Suprapubic skin (tissue), 4 donors: ENCODE measurements at places on chromosomes 4 and X.
A peak's percentile ranks its signal among the peaks of the same experiment; 100 is the strongest.

- no peak for DNase-seq
Observed at GRCh38 chrX:74902806-74903205, 22.4 kb downstream of the NEXMIF start.

DNA sequence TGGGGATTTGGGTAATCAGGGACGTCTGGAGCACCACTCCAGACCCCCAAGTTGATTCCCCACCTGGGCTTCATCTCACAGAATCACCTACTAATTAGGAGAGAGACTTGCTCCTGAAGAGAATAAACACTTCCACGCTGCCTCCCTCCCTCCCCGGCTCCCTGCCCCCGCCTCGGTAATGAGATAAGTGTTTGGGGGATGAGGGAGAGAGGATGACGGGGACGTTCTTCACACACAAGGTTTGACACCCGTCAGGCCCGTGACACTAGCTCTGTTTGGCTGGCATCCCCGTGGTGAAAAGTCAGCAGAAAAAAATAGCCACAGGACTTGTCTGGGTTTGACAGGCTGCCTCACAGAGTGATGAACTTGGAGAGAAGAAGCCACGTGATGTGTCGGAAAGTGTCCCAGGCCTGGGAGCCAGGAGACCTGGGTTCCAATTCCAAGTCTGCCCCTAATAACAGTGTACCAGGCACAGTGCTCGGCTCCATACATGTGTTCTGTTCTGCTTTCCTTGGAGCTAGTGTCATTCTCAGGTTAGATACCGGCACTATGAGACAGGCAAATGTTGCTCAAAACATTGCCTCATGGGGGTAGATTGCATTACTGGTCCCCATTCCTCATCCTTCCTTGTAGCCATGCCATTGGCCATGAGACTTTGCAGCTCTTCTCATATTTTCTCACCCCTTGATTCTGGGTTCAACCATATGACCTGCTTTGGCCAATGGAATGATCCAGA lies 578.0 kb downstream of the BCOR start:
- DNase-seq: no peak

DNA sequence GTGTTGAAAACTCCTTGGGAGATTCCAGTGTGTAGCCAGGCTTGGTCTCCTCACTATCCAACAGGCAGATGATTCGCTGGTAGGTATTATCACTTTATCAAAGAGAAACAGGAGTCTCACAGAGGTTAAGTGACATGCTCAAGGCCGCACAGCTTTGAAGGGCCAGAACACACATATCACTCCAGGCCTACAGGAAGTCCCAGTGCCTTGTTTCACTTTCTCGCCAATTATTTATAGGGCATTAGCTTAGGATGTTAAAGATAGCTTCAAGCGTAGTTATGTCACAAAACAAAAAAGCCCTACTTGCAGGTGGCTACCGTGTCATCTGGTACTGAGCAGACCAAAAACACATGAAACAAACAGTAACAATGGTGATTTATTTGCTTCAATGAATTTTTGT lies 13.2 kb downstream of the ATP8A1 start:
- no peak for DNase-seq

DNA sequence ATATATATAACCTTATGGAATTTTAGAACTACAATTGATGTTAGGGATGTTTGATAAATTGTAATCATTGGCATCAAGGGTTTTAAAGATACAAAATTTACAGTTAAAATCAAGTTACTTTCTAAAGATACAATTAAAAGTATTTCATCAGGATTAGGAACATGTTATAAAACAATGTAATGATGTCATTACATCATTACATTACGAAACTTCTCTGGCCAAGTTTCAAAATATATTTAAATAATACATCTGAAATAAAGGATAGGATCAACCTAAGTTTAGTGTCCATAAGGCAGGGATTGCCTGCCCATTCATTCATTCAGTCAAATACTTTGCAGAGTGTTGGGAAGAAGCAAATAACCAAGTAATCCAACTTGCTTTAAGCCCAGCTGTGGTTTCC lies 75.1 kb downstream of the TENM3 start:
- no peak for DNase-seq

GRCh38 chrX:11765449-11765848 lies 7.4 kb downstream of the MSL3 start:
- no peak for DNase-seq

DNA sequence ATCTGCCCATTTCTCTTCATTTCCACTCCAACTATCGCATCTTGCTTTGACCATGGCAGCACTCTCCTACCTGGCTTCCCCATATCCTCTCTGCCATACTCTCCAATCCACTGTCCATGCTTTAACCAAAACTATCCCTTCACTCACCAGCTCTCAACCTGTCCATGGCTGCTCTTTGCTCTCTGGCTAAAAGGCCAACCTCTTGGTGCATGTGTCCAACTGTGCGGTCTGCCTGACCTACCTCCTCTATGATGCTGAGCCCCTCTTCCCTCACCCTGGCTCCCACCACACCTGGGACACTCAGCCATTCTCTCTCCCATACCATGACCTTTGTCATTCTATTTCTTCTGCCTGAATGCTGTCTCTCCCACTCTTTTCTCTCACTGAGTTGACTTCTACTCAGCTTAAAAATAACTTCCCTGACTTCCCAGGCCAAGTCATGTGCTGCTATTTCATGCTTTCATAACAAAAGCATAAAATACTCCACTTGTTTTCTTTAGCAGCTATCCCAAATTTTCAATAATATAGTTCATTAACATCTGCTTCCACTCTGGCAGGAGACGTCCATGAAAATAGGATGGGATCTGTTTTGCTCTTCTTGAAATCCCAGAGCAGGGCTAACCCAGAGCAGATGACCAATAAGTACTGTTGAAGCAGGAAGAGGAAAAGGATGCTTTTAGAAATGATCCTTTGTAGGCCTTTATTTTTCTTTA lies 29.8 kb upstream of the KLF3 start:
- DNase-seq: no peak

DNA sequence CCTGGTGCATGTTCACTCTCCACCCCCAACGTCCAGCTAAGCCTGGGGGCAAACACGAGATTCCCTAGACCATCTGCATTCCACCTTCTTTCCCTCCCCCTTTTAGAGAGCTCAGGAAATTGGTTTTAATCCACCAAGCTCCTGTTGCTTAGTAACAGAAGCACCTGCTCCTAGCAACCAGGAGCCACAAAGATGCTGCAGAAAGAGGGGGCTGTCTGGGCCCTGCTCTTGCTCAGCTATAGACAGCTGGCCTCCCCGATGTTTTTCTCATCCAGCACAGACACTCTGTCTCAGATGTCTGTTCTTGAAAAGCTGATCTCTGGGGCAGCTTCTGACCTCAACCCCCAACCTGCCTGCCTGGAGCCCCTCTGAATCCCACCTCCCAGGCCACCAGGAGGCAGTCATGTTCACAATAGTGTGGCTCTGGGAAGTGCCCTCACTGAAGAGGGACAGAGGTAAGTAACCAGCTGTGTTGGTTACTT lies 71.5 kb downstream of the SLC16A2 start:
- DNase-seq: no peak

DNA sequence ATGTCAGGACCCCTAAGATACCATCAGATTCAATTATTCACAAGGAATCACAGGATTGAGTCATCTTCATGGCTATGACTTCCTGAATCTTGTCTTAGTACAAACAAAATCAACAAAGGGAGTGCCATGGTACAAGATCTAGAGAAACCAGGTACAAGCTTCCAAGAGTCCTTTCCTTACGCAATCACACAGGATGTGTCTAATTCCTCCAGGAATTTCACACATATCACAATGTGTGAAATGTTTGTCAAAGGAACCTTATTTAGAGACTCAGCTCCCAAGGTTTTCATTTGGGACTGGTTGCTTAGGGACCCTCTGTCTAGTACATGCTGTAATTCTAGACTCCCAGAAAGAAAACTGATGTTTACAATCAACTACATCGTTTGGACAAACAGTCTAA lies 83.0 kb downstream of the MAB21L2 start:
- no peak for DNase-seq

- DNase-seq: no peak
Observed at GRCh38 chr4:164239433-164239832, 514.5 kb upstream of the SMIM31 start.

- DNase-seq: no peak
Observed at GRCh38 chr4:153791746-153792617, 3.1 kb upstream of the SFRP2 start.

GRCh38 chr4:169245061-169245460 lies 25.7 kb downstream of the SH3RF1 start:
- DNase-seq: no peak

DNA sequence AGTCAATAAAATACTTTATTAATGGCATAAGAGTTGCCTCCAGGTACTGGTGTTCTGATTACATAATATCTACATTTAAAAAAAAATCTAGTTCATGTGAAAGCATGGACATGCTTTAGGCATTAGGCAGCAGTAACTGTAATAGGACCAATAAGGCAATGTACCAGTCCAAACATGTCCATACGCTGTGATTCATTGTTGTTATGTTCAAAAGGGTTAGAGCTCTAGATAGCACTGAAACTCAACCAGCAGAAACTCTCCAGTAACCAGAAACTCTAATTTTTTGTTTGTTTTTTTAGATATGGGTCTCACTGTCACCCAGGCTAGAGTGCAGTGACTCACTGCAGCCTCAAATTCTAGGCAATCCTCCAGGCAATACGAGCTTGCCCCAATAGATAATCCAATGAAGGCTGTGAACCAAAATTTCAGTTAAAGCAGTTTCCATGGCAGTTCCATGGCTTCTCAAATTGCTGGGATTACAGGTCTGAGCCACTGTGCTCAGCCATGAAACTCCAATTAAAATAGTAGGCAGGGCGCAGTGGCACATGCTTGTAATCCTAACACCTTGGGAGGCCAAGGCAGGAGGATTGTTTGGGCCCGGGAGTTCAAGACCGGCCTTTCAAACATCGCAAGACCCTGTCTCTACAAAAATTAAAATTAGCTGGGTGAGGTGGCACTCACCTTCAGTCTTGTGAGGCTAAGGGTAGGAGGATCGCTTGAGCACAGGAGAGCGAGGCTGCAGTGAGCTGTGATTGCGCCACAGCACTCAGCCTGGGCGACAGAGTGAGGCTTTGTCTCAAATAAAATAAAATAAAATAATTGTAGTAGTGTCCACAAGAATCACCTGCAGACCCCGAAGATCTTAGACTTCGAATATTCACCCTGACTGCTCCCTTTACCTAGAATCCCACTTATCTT lies 36.3 kb downstream of the MGARP start:
- no peak for DNase-seq

GRCh38 chr4:2078584-2078983 lies 19.5 kb downstream of the NAT8L start:
- DNase-seq: peak; percentile 16

DNA sequence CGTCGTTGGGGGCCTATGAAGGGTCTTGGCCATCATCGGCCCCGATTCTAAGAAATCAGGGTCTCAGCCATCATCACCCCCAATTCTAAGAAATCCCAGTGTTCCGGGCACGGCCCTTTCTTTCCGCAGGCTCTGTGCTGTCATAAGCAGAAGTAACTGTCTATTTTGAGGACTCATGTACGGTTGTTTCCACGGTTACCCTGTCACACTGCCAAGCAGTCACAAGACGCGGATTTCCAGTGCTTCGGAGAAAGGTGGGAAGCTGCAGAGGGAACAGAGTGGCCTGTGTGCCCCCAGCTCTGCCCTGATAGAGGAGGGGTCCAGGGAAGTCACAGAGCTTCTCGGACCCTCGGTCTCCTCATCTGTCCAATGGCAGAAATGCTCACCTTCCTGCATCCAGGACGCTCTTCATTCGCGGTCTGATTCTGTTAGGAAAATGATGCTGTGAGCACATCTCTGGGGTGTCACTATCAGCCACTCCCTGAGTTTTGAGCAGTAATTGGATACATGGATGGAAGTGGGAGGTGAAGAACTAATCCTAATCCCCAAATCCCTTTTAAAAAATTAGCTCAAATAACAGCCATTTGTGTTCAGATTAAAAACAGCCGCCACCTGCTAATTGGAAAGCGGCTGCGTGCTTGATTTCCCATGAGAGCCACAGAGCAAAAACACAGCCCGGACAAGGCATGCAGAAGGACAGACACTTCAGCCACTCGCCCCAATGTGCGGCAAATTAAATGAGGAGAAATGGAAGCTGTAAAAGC lies 73.1 kb downstream of the WFS1 start:
- no peak for DNase-seq

GRCh38 chr4:142846729-142847596 lies 862 bp upstream of the INPP4B start:
- DNase-seq: no peak

GRCh38 chr4:174828845-174829701 lies at the start of gene GLRA3:
TSS of gene GLRA3 (minus strand) at chr4:174829247. CDS start at chr4:174828811, 436 bp downstream.
- DNase-seq: no peak

- no peak for DNase-seq
Observed at GRCh38 chr4:163090997-163091684, 75.5 kb downstream of the NAF1 start.

DNA sequence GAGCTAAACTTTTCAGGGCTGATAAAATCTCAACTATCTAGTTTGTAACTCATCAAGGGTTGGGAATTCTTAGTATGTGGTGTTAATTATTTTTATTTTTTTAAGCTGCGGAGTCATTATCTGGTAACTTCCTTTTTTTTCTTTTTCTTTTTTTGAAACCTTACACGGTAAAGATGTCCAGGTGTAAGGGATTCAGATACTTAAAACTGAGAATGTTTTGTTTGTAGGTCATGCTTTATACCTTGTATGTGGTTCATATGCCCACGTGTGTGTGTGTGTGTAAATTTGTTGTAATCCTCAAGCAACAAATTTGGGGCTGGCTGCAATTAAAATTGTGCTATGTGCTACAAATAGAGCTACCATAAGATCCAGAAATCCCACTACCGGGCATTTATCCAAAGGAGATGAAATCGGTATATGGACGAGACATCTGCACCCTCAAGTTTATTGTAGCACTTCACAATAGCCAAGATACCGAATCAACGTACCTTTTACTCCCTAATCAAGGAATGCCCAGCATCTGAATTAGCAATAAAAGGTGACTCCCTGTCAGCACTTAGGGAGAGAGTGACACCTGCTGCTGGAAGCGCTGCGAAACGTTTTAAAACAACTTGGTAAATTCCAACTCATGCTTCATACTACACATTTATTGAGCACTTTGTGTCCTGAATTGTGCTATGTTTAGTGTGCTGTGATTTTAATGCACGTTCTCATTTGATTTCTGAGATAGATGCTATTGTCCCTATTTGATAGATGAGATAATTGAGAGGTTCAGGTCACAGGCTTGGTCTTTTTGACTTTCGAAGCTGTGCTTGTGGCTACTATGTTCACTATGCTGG lies 16.1 kb downstream of the MSMO1 start:
- no peak for DNase-seq

DNA sequence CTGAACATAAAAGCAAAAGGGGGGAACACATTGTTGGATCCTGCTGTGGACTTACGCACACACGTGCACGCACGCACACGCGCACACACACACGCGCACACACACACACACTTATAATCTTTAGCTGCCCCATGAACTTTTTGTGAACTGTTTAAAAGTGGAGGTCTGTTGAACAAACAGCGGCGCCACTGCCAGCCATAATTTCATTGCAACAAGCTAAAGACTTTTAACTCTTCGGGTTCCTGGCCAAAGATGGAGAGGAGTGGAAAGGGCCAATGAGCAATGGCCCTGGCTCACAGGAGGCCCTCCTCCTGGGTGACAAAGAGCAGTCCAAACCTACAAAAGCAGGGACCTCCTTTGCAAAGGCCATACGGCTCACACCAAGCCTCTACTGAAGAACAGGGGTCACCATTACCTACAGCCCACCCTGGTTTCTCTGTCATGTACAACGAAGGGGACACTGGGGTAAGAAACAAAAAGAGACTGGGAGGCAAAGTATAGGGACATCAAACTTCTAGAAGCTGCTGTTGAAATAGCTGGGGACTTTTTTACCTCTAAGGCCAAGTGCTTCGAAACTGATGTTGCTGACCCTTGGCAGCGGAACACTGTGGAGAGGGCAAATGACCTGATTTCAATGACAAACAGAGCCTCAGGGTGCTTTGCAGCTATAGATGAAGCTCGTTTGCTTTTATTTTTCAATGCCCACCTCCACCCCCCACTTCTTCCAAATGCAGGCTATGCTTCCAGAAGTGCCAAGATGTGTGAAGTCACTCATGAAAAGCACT lies 16.7 kb downstream of the BCOR start:
- no peak for DNase-seq
